ENCODE measurements at places on chromosomes 12 and 14.

GRCh38 chr12:110846615-110847566 lies at the start of gene CCDC63:
Gene CCDC63, plus strand, starts transcription at chr12:110846987. Its CDS starts 5,968 bp downstream, at chr12:110852955.
- peak; percentile 35 for DNase-seq

DNA sequence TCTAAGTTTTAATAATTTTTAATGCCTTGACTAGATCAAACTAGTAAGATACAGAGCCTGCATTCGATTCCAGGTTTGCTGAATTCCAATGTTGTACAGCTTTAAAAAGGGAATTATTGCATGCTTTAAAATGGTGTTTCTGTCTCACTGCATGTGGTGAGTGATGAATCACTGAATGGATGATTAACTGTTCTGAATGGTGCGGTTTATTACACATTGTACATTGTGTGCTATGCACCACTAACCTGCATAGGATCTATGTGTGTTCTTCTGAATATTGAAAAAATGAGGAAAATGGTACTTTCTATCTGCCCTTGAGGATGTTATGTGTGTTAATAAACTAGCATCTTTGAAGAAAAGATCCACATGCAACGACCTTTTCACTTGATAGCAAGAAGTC lies 231.7 kb downstream of the NRXN3 start:
- DNase-seq = no peak

DNA sequence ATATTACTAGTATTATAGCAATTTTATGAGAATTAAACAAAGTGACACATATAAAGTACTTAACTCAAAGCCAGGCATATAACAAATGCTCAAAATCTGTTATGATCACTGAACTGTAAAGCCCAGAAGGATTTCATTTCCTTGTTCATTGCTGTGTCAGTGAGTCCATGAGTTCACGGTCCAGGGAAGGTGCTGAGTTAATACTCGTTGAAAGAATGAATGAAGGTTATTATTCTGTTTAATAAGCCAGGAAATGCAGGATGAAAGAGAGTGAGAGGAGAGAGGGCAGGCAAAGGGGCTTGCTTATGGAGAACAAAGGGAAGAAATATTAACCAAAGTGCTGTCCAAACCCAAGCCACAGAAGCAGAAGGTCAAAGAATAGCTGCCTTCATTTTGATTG lies 40.2 kb upstream of the NT5DC3 start:
- DNase-seq = no peak

DNA sequence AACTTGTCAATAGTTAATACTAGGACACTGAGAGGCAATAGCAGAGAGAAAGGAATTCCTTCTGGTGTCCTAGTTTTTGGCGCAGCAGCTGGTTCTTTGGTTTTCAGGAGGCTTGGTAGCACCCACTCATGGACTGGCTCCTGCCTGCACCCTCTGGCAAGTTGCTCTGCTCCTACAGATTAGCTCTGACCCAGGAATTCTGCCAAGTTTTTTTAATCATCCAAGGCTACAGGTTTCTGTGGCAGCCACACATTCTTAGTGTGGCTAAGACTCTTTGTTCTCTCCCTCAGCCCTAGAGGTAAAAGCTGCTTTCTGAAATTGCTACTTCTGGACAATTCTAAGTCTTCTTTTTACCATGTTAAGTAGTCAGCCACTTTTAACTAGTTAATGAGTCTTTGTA lies 72.0 kb upstream of the FKBP4 start:
- no peak for DNase-seq

DNA sequence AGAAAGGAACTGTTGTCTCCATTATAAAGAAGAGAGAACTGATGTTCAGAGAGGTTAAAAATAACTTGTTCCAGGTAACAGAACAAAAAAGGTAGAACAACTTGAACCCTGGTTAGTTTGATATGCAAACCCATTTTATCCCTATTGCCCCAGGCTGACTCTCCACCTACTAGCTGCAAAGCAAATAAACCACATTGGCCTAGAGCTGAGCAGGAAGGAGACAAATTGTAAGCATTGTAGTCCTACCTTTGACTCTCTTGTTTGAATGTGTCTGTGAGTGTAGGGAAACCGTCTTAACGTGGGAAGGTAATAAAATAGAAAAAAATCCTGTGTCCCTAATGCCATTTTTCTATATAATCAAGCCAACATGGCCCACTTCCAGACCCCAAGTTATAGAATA lies 126.4 kb downstream of the CCER1 start:
- no peak for DNase-seq

GRCh38 chr12:77060883-77061240 lies 4.5 kb downstream of the E2F7 start:
- no peak for DNase-seq

DNA sequence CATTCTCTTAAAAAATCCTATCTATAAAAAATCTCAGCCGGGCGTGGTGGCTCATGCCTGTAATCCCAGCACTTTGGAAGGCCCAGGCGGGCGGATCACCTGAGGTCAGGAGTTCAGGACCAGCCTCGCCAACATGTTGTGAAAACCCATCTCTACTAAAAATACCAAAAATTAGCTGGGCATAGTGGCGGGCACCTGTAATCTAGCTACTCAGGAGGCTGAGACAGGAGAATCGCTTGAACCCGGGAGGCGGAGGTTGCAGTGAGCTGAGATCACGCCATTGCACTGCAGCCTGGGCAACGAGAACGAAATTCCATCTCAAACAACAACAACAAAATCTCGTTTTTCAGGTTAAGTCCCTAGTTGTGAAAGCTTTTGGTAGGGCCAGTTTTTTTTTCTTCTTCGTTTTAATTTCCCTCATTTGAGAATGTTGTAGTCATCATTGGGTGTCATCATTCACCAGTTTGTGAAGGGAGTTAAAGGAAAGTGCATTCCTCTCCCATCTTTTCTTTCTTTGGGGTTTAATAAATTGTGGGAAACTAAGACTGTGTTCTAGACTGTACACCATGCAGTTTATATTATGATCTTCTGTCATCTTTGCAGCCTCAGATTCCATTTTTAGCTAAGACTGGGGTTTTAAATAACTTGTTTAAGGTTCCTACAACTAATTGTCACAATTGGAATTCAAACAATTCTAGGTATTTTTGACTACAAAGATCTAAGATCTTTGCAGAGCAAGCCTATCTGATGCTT lies 23.9 kb downstream of the MDM2 start:
- no peak for DNase-seq

DNA sequence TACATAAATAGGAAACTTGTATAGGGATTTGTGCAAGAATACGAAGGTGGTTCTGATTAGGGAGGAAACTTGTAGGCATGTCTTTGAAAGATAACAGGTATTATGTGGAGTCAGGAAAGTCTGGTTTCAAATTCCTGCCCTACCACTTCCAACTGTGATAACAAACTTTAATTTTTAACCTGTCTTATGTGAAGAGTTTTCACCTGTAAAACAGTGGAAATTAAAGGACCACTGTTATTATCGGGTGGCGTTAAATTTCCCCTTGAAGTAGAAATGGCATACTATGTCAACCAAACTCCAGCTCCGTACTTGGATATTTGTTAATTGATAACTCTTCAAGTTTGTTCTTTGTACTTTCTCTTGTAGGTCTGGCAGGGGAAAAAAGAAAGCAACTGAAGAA lies 6.1 kb downstream of the OR6C1 start:
- no peak for DNase-seq

DNA sequence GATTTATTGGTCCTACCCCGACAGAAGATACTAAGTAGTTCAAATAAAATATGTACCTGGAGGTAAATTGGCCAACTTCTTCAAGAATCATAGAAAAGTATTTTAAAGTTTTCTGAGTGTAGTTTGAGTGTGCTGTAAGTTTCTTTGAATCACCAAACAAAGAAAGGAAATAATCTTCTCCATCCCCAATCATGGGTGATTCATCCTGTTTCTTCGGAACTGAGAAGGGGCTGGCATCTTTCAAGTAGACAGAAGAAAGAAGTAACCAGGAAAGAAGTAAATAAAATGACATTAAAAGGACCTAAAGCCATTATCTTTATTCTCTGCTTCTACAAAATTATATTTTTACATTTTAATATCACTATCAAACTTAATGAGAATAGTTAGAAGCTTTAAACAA lies 6.8 kb downstream of the LMNTD1 start:
- no peak for DNase-seq

DNA sequence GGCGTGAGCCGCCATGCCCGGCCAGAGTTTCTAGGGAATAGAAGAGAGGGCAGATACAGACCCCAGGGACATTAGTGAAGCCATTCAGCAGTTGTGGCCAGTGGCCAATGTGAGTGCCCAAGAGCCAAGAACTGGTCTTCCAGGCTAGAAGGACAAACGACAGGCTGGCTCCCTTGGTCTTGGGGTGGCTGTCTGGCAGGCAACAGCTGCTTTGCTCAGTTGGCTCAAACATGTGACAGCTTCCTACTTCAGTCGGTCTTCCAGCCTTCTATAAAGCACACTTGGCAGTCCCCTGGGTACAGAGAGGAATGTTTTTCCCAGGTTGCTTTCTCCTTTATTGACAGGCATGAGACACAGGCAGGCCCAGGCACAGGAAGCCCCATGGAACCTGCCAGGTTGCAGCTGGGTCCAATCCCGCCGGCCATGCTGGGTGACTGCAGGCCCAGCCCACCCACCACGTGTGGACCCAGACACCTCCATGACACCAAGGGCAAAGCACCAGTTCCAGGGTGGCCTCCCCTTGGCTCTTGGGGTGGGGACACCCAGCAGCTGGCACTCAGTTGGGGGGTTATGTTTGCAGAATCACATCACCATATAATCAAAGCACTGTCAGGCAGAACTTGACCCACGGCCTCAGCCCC lies 15.4 kb downstream of the CHGA start:
- no peak for DNase-seq

DNA sequence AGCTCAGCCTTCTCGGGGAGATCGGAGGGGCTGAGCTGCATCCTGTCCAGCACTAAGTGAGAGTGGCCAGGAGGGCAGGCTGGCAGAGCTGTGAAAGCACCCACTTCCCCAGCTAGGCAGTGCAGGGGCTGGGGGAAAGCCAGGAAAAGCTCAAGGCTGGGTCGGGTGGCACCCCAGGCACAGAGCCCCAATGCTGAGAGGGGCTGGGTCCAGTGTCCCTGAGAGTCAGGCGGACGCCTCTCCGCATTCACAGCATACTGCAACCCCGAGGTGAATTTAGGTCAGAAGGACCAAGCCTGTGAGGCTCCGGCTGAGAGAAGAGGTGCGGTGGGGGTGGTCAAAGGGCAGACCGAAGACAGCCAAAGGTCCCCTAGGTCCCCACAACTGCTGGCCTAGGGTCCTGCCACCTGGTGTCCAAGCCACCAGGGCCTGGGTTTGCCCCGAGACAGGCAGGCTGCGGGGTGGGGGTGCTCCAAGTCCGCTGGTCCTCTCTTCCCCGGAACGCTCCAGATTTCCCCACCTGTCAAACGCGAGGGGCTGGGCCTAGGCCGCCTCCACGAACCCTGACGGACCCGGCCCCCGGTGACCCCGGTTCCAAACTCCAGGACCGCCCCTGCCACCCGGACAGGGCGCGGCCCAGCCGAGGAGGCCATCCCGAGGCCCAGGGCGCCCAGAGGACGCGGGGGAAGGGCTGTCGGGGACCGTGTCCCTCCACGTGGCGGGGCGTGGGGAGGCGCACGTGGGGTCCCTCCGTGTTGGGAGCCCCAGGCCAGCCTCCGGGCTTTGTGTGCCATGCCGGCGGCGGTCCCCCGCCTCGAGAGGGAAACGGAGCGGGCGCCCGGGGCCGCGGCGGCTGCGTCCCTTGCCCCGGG lies 527 bp downstream of the CAMKK2 start:
- DNase-seq = peak; percentile 57

DNA sequence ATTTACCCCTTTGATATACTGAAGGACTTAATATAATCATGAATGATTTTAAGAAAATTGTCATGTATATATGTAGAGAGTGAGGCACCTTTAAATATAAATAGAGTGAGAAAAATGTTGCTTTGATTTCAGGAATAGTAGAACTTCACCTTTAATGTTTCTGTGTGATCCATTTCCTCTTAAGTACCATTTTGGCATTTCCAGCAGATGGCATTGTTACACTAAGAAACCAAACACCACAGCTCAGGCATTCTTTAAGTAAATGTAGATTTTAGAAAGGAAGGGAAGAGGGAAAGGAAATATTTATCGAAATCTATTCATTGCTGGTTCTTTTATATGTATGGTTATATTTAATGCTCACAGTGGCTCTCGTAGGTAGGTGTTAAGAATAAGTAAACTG lies 556.7 kb upstream of the FBXO33 start:
- DNase-seq = peak; percentile 1

GRCh38 chr12:6295094-6295811 lies 15.2 kb upstream of the PLEKHG6 start:
- peak; percentile 32 for DNase-seq

DNA sequence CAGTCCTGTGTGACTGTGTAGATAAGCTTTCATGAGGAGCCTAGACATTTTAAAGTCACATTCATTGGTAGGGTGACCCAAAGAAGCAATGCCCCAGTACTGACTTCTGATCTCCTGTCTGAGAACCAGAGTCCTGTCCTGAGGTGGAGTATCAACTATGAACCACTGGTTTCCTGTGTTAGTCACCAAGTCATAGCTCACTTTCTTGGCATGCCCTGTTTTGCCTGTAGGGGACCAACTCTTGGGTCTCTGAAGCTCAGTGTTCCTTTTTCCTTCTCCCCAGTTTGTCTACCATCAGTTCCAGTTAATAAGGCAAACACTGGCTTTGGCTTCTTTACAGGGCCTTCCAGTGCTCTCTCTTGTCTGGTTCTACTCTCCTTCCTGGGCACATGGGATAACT lies 97.4 kb downstream of the C12orf75 start:
- DNase-seq = no peak

DNA sequence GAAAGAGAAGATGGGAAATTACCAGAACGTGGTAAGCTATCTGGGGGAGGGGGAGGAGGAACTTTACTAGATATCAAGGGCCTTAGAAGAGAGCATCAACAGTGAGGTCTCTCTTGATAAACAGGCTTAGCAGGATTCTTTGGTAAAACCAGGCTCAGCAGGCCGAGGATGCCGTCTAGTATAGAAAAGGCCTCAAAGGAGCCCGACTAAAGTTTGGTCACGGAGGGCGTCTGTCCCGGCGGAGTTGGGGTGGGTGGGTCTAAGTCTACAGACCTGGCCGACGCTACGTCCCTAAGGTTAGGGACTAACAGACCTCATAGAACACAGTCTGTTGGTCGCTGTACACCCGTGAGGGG lies 538 bp upstream of the TIGAR start:
- DNase-seq = no peak

DNA sequence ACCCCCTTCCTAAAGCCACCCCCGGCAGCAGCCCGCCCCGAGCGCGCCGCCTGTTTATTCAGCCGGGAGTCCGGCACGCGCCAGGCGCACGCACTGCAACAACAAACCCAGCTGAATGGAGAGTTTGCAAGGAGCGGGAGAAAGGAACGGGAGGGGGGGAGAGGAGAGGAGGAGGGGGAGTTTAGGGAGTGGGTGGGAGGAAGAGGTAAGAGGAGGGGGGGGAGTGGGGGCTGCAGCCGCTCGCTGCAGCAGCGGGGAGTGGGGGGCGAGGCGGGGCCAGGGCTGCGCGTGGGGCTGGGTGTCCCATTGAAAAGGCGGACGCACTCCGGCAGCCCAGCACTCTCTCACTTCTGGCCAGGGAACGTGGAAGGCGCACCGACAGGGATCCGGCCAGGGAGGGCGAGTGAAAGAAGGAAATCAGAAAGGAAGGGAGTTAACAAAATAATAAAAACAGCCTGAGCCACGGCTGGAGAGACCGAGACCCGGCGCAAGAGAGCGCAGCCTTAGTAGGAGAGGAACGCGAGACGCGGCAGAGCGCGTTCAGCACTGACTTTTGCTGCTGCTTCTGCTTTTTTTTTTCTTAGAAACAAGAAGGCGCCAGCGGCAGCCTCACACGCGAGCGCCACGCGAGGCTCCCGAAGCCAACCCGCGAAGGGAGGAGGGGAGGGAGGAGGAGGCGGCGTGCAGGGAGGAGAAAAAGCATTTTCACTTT lies at the start of gene ASCL1:
ASCL1 (plus strand) TSS at position 336 of the 712 bp plus-strand sequence. CDS start 571 bp downstream, outside the sequence.
- DNase-seq = no peak
